ENCODE measurements at places on chromosomes 2 and 18. TPM values are rescaled to one million over a fixed set of nuclear protein-coding genes. Genes with fewer than 3 reads are reported as not detected.

UPP2 gene
- total RNA-seq, result not detected

TCF23 gene
- not detected for total RNA-seq

ANKRD44 gene
- total RNA-seq, result 7.7 TPM

NDC80 gene
- total RNA-seq, result 25.5 TPM

RPS27A gene
- total RNA-seq, result 694 TPM

Data from fibroblast of villous mesenchyme (primary cell).